ENCODE measurements at places on chromosomes 1 and 21. TPM values are rescaled to one million over a fixed set of nuclear protein-coding genes. Genes with fewer than 3 reads are reported as not detected.

The C1QB gene
- total RNA-seq: not detected

GRCh38 chr21:45801989-45802388 lies 158.5 kb downstream of the PCBP3 start:
- DNase-seq: no peak

DNA sequence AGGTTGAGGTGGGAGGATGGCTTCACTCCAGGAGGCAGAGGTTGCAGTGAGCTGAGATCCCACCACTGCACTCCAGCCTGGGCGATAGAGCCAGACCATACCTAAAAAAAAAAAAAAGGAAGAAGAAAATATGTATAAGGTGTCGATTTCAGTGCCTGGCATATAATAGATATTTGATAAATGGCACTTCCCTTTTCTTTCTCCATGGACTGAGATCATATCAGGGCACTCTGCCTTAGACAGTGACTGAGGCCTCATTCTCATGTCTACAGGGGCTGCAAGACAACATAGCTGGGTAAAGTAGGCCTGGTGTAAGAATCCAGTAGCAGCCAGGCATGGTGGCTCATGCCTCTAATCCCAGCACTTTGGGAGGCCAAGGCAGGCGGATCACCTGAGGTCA lies 21.2 kb downstream of the PCAT6 start:
- DNase-seq: no peak

DNA sequence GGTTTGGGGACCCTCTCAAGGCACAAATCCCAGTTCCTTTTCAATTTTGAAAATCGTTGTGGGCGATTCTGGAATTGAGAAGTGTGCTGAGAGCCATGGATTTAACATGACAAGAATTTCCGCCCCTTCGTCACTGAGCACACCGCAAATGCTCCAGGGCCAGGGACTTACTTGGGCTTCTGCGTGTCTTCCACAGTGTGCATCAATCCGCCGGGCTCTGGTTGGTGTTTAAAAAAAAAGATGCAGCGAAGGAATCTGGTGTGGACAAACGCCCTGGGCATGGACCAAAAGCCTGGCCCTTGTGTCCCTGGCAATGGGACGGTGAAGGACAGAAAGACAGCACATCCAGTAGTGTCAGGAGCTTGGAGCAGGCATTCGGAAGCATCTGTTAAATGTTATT lies 696 bp upstream of the CLDN14 start:
- DNase-seq: no peak
